Renal cortex interstitium (tissue), 15 donors: ENCODE measurements at places on chromosomes 5 and 9. TPM values are rescaled to one million over a fixed set of nuclear protein-coding genes. Genes with fewer than 3 reads are reported as not detected.

DNA sequence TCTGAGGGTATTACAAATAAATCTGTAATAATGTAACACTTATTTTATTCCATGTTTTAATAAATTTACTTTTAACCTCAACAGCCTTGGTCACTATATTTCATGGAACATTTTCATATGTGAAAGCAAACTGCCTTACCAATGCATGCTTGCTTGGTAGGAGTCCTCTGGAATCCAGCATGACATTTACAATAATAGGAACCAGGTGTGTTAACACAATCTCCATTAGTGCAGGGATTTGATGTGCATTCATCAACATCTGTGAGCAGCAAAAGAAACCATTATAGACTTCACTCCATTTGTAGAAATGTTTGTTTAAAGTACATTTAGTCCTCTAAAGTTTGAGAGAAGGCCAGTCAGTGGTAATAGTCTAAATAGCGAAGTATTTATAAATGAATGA lies 159.4 kb downstream of the FBN2 start:
- DNase-seq, result no peak

The F12 gene
- polyA plus RNA-seq, result 10.2 TPM

GRCh38 chr5:3598769-3599211 lies 3.2 kb downstream of the IRX1 start:
- no peak for DNase-seq

- no peak for DNase-seq
These were observed 193.2 kb downstream of the MAPKAP1 start for GRCh38 chr9:125513668-125514413.

The MAMDC2 gene
- 5.7 TPM for polyA plus RNA-seq

DNA sequence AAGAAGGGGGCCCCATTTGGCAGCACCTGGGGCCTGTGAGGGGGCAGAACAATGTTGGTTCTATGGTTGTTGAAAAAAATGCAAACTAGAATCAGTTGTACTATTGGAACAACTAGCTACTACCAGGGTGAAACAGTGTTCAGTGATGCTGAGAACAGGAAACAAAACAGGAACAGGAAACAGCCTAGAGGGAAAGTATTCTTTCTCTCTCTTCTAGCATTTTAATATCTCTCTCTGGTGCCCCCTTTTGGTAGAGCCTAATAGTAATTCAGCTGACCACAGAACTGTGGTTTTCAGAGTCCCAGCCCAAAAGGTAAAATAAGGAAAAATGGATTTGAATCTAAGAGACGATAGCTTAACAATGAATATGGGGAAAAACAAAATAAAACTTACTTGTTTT lies 138.0 kb upstream of the KCNN2 start:
- DNase-seq, result no peak

DNA sequence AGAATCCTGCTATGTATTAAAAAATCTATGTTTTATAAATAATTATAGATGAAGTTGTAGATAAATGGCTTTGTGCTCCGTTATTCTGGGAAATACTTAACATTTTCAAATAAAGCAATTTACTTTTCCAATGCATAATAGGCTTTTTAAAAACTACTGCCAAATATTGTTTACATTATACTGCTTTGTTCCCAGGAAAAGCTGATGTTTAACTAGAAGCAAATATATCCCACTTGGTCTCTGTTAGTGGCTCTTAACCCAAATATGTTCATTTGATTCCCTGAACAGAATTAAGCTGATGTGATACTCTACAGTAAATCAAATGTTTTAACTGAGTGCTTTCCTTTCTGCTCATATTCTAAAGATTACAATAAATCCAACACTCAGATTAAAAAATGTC lies 326.3 kb downstream of the SLCO4C1 start:
- no peak for DNase-seq

DNA sequence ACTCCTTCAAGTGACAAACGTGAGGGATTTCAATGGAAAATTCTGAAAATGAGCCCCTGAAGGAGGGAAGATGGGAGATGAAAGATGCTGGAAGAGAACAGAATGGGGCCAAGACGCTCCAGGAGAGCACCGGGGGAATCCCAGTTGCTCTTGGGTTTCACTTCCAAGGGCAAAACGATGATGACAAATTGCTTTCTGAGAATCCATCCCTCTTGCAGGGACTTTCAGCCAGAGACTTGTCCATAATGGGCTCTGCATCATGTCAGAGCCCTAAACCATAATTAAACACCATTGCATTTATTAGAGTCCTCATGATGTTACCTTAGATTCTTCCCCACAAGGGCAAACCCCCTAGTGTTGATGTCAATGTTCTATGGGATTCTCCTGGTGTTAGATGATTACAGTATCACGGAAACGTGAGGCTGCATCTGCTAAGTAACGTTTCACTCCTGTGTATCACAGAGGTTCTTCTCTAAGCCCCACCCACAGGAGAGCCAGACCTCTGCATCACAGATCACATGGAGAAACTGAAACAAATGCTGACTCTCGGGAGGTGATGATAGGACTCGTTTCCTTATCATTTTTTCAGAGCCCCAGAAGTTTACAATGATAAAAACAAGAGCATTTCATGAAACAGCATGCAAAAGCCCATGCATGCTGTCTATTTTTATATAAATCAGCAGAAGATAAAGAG lies 114.4 kb downstream of the TENT4A start:
- DNase-seq, result no peak

- DNase-seq, result no peak
These were observed 40.5 kb downstream of the GPR21 start for GRCh38 chr9:123073991-123074422.

GRCh38 chr5:65068410-65068809 lies 299.7 kb downstream of the CWC27 start:
- no peak for DNase-seq
